ENCODE measurements at places on chromosomes 6 and 20.

GRCh38 chr6:170210651-170211403 lies 80.1 kb downstream of the DLL1 start:
- DNase-seq: no peak

DNA sequence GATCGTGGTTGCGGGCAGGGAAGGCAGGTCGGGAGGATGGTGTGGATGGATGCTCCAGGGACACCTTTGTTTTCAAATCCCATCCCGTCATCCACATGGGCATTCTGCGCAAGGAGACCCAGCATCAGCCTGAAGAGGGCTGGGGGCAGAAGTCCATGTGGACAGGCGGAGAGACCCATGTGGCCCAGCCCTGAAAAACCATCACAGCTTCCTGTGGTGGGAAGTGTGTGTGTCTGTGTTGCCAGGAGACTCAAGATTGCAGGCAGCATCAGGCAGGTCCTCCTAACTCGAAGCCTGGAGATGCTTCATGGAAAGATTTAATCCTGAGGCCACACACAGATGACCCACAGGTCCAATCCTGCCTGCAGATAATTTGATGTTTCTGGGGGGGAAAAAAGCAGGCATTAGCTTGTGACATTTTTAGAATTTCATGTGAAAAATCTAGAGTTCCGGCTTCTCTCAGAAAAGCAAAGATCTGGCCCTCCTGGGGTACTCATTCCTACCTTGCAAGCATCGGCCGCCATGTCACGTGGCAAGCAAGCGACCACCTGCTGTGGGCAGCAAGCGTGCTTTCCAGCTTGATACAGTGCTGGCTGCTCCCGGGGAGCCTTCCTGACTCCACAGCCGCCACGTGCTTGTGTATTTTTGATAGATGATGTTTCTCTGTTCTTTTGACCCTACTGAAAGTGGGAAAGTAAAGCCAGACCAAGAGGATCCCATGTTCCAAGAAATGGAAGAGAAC lies 25.8 kb downstream of the BCAS4 start:
- no peak for DNase-seq

- no peak for DNase-seq
Measured at GRCh38 chr6:145491126-145491525, 244.2 kb downstream of the EPM2A start.

DNA sequence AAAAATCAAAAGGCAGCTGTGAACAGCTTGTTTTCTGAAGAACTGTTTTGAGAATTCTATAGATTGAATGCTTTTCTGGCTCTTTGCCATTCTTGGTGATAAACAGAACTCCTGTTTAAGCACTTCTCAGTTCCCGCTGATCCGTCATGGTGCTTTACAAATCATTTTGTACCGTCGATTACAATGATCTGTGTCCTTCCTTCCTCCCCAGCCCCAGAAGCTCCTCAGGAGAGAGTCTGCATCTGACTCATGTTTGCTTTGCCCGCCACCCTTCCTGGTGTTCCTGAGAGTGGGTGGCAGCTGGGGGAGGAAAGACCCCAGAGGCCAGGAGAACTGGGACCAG lies 538.6 kb upstream of the MARCKS start:
- no peak for DNase-seq

- peak; percentile 77 for DNase-seq
Measured at GRCh38 chr6:90397929-90398674, 101.5 kb upstream of the BACH2 start.

DNA sequence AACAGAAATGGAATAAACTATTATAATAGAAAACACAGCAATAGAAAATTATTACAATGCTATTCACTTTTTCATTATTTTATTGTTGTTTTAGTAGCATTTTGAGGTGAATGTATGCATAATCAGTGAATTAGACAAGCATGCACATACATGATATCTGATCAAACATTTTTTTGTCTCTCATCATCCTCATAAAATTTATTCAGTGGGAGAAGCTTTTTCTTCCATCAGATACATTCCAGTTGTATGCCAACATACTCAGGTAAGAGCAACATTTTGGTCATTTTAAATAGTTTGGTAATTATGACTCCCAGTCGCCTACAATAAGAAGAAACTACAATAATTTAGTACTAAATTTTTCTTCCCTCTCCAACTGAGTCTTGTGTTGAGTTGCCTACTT lies 44.5 kb downstream of the ADGRF1 start:
- DNase-seq: no peak

DNA sequence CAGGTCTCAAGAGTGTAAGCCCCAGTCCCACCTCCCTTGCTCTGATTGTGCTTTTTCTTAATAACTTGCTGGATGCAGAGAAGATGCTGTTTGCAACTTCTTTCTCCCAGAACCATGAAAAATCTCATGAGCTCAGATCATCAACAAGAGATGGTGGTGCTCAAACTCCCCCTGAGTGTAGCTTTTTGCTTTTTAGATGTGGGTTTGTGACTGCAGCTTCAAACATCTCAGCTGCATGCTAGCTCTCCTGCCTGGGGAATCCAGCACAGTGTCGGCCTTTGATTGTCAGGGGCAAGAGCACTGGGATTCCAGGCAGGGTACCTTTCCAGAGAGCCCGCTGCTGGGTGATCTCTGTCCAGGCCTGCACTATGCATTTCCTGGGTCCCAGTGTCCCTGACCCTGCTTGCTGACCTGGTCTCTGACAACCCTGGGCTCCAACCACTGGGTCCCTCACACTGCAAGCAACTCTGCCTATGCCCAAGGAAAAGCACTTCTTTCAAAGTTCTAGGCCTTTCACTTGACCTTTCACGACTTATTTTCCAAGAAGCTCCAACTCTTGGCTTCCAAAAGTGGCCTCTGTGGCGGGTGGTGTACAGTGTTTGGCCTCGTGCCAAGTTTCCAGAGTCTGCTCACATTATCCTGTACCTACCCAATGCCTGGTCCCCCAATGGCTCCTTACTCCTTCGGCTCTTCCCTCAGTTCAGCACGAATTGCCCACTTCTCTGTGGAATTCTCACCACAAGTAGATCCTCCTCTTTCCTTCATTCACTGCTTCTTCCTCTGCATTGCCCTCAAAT lies 69.7 kb upstream of the LY86 start:
- no peak for DNase-seq

GRCh38 chr20:53800418-53800817 lies 206.8 kb upstream of the ZNF217 start:
- no peak for DNase-seq

All from natural killer cell (primary cell).